ENCODE measurements at places on chromosomes 13 and 19. TPM values are rescaled to one million over a fixed set of nuclear protein-coding genes. Genes with fewer than 3 reads are reported as not detected.

GRCh38 chr13:50957620-50958019, 48.0 kb downstream of the RNASEH2B start:
- no peak for DNase-seq

GRCh38 chr13:27353166-27353583, 71.2 kb upstream of the GTF3A start:
- DNase-seq, result no peak

DNA sequence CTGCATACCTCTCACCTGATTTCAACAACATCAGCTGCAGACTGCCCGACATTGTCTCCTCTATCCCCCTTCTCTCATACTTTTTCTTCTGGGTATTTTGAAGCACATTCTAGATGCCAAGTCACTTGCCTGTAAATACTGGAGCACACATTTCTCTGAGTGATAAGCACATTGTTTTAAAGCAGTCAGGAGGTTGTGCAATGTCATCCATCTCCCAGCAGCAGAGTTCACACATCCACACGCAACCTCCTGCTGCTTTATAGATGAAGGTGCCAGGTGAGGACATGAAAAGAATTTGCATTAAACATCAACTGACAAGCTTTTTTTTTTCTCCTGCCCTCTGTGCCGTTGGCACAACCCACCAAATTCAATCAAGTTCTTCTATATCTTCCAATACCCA, 5.5 kb downstream of the UPK1A start:
- DNase-seq, result no peak

- no peak for DNase-seq
Observed at GRCh38 chr13:101977475-101977874, 424.4 kb downstream of the FGF14 start.

- no peak for DNase-seq
Observed at GRCh38 chr13:39637890-39638289, 17.6 kb upstream of the COG6 start.

DNA sequence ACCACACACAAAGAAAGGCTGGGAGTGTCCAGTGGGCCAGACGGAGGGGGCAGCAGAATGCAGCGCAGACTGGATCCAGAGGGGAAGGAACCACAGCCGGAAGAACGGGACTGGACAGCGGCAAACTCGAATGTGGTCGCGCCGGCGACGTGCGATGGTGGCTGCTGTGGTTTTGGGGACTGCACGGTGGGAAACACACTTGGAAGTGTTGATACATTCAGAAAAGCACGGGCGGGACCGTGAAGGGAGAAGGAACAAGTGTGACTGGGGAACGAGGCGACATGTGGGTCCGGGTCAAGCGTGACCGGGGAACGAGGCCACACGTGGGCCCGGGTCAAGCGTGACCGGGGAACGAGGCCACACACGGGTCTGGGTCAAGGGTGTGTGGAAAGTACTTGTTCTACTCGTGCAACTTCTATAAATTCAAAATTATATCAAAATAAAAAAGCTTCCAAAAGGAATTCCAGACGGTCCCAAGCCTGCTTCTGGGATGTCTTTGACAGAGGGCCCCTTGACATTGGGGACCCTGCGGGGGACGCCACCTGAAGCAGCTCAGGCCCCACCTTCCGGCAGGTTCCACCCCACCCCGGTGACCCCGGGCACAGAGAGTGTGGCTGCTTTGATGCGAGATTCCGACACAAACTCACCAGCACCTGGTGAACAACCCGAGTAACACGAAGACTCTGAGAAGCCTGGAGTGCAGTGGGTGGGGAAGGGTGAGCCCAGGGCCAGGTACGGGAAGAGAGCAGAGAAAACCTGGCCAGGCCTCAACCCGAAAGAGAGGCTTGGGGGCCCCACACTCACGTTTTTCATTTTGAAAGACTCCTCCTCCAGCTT, 25.1 kb upstream of the C13orf46 start:
- peak; percentile 65 for DNase-seq

DNA sequence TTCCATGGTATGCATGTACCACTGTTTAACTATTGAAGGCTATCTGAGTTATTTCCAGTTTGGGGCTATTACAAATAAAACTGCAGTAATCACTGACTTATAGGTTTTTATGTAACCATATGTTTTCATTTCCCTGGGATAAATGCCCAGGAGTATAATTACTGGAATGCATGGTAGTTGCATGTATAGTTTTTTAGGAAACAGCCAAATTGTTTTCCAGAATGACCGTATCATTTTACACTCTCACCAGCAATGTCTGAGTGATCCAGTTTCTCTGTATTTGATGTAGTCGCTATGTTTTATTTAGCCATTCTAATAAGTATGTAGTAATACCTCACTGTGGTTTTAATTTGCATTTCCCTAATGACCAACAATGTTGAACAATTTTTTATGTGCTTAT, 42.0 kb downstream of the CYSLTR2 start:
- no peak for DNase-seq

DNA sequence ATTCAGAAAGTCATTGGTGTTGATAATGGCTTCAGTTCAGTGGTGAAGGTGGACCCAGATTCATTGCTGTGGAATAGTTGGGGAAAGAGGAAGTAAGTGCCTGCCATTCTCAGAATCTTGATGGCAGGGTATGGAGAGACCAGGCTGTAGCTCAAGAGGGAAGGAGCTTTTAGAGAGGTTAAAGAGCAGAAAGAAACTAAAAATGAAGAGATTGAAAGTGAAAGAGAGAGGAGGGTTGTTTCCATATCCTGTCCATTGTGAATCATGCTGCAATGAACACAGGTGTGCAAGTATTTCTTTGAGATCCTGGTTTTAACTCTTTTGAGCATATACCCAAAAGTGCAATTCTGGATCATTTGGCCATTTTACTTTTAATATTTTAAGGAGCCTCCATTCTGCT, 12.5 kb downstream of the GJB6 start:
- no peak for DNase-seq

- no peak for DNase-seq
Observed at GRCh38 chr19:28065026-28065425, 1147.9 kb downstream of the UQCRFS1 start.

- DNase-seq, result no peak
Observed at GRCh38 chr13:109833071-109833470, 46.7 kb upstream of the IRS2 start.

DNA sequence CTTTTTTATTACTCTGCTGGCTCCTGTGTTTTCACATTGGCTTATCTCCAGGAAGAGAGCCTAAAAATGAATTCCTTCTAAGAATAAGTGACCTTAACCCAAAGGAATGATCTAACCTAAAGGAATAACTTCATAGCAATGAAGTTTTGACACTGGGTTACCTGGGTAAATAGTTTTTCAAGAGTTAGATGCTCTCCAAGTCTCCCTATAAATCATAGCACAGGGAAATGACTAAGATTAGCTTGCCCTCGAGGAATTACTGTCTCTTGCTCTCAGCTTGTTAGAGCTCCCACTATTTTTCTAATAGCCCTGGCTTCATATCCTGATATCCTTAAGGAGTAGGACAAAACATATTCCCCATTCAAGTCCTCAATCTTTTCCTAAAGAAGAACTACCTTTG, 66.3 kb downstream of the SPRY2 start:
- no peak for DNase-seq

DNA sequence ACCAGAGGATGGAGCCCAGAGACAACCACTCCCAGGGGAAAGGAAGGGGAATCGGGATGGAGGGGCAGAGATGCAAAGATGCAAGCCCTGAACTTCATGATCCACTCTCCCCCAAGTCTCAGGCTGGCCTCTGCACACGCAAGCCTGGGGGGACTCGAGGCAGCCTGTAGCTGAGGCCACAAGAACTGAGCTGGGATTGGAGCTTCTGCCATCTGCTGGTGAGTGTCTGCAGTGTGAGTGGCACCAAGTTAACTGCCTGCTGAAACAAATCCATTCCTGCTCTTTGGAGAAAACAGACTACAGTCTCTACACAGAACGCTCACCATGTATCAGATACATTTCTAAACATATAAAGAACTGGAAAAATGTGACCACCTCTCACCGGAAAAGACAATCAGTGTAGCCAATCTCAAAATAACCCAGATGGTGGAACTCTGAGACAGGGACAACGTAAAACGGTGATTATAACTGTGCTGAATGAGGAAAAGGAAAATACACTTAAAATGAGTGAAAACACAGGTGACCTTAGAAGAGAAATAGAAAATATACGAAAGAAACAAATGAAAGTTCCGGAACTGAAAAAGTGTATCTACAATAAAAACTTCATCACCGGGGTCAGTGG, 62.1 kb downstream of the KLF2 start:
- DNase-seq, result no peak

GRCh38 chr13:110399801-110400200, 92.7 kb downstream of the COL4A2 start:
- no peak for DNase-seq

- no peak for DNase-seq
Observed at GRCh38 chr13:95516021-95516420, 36.5 kb upstream of the CLDN10 start.

DNA sequence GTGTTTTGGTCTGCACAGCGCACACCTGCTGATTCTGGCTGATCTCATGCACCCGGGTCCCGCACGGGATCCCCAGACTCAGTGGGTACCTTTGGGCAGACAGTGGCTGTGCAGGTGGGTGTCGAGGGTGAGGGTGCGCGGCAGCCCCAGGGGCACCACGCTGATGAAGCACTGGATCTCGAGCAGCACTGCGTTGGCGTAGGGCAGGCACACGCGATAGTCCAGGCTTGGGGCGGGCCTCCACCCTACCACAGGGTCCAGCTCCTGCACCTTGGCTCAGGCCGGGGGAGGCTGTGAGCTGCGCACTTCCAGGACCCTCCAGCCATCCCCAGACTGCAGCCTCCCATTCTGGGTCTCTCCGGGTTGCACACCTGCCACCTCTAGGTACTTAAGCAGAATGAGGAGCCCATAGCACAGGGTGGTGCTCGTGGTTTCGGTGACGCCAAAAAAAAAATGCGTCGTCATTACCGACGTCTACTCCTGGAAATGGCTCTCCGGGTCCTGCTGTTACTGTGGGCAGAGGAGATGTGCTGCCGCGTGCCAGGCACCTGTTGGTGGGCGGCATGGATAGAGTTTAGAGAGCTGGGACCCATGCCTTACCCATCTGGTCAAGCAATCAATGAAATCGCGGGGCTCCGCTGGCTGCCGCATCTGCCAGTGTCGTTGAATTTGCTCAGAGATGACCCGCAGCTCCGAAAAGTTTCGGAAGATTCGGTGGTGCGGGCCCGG, 10.5 kb downstream of the EGLN2 start:
- peak; percentile 77 for DNase-seq

DNA sequence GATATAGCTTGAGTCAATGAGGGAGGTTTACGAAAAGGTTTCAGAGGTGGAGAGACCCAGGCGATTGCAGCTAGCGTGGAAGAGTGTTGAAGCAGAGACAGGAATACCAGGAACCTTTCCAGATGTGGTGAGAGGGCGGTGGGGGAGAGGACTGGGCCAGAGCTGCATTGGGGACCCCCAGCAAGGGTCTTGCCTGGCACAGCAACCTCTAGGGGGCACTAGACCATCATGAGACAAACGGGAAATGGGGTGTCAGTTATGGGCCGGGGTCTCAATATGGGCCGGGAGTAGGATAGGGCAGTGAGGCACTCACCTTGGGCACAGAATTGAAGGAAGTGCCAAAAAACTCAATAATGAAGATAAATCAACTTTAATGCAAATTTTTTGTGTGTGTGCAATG, 2.1 kb upstream of the LRP3 start:
- peak; percentile 50 for DNase-seq

DNA sequence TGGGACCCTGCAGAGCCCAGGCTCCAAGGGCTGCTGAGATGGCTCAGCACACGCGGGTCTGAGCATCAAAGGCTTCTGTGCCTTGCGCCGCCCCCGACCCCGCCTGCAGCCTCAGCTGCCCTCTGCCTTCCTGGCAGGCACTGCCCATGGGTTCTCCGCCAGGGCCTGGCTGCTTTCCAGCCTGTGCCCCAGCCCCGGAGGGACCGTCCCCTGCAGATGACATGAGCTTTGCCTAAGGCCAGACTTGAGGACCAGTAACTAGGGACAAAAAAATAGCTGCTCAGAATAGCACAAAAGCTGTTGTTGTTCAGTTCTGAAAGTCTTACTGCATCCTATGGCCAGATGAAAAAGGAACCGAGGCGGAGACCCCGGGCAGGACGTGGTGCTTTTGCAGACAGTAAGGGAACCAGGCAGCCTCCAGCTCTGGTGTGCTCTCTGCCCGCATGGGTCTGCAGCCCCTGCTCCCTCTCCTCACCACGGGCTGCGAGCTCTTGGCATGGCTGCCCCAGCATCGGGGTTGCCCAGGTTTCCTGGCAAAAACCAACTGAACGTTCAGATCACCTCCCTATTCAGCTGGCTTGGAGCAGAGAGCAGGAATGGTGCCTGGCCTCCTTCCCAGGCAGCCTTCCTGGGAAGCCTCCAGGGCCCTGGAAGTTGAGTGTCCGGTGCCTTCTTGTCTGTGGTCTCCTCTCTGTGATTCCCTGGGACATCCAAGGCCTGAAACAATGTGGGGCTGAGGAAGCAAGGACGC, 12.5 kb upstream of the CFAP97D2 start:
- DNase-seq, result peak; percentile 82

- no peak for DNase-seq
Observed at GRCh38 chr13:78460176-78460575, 143.2 kb downstream of the POU4F1 start.

GRCh38 chr19:2769218-2769617, 13.9 kb downstream of the SGTA start:
- DNase-seq, result no peak

DNA sequence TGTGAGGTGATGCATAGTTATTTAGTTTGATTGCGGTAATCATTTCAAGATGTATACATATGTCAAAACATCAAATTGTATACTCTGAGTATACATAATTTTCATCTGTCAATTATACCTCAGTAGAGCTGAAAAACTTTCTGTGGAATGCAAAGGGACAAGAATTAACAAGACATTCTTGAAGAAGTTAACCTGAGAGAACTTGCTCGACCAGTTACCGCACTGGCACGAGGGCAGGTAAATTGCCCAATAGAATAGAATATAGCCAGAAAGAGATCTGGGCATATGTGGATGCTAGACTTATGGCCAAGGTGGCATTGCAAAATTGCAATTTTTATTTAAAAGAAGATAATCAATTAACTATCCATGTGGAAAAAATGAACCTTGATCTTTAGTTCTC, 42.3 kb upstream of the GJB6 start:
- no peak for DNase-seq

GRCh38 chr19:55451163-55451964, 8.3 kb upstream of the SHISA7 start:
- no peak for DNase-seq

The OR10H1 gene
- total RNA-seq, result not detected

The ERICH6B gene
- not detected for total RNA-seq

The ZNF726 gene
- 1.7 TPM for total RNA-seq

The PLK5 gene
- not detected for total RNA-seq

The S1PR4 gene
- 2.4 TPM for total RNA-seq

The TNFSF9 gene
- 1.2 TPM for total RNA-seq

The BCL3 gene
- 102 TPM for total RNA-seq

The SLC27A5 gene
- 8.1 TPM for total RNA-seq

The ZNF492 gene
- total RNA-seq, result 0.36 TPM

The IGFLR1 gene
- total RNA-seq, result 8.1 TPM

The WDR62 gene
- total RNA-seq, result 0.45 TPM

The MISP3 gene
- total RNA-seq, result 2.2 TPM
